Thyroid gland (tissue), 4 donors: ENCODE measurements at places on chromosomes 16 and 17. TPM values are rescaled to one million over a fixed set of nuclear protein-coding genes. Genes with fewer than 3 reads are reported as not detected.

The CRYBA1 gene
- not detected for total RNA-seq

DNA sequence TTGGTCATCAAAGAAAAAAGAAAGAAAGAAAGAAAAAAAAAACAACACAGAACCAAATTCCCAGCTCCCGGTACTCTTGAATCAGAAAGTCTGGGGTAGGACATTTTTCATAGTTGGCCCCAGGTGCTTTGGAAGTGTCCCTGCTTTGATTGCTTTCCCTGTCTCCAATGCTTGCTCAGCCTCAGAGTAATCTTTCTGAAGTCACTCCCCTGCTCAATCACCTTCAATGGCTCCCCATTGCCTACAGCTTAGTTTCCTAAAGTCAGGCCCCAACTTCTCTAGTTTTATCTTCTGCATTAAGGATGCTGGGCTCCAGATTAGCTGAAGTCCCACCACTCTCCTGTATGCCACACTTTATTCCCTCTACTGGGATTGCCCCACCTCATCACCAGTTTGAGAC lies 17.1 kb downstream of the CNGB1 start:
- no peak for DNase-seq

- DNase-seq = no peak
These were observed 10.2 kb downstream of the TAX1BP3 start for GRCh38 chr17:3657874-3658783.

GRCh38 chr16:12535535-12536411 lies 267.9 kb downstream of the CPPED1 start:
- no peak for DNase-seq

The PHOSPHO1 gene
- total RNA-seq = not detected

The SLFN12 gene
- 16.3 TPM for total RNA-seq

DNA sequence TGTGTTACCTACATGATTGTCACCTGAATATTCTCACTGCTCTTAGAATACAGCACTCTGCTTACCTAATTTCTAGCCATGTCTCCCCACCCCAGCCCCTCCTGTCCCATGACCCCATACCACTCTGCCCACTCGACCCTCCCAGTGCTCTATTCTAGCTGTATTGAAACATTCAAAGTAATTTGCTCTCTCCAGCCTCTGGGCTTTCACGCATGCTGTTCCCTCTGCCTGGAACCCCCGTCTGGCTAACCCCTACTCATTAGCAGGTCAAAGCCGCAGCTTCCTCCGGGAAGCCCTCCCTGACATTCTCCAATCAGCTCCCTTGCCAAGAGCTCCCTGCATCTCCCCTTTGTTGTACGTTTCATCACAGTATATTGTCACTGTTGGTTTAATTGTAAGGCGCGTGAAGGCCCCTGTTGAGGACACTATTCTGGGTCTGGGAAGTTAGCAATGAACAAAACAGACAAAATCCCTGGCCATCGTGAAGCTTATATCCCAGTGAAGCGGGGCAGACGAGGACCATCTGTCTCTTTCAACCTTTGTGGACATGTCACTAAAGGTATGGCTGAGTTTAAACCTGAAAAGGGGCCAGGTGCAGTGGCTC lies 72.3 kb upstream of the LHX1 start:
- no peak for DNase-seq

DNA sequence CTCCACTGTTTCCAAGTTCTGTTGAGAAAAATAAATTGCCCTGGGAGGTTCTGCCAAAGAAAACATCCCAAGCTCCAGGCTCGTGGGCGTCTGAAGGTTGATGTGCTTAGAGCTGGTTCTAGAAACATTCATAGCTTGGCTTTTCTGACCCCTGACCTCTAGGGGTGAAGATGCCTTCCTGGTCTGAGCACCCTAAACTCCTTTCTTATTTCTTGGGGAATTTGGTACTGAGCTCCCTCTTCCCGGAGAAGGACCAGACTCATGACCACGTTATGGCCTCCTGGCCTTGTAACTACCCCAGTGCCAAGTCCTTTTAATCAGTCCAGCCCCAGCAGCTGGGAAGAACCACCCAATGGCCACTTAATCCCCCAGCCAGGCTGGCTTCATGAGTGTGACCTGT lies 66.4 kb downstream of the MYH11 start:
- DNase-seq = no peak

DNA sequence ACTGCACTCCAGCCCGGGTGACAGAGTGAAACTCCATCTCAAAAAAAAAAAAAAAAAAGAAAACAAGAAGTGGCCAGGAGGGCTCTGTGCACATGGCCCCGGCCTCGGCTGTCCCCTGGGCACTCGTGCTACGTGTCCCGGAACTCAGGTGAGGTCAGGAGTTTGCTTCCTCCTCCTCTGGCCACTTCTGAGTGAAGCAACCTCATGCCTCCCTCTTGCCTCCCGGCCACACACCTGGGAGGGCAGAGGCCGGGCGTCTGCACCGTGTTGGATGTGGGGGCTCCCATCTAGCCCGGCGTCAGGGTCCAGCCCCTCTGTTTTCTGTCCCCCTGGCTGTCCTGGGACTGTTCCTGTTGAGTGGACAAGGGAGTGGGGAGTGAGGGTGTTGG lies 22.2 kb downstream of the ASPSCR1 start:
- peak; percentile 55 for DNase-seq

DNA sequence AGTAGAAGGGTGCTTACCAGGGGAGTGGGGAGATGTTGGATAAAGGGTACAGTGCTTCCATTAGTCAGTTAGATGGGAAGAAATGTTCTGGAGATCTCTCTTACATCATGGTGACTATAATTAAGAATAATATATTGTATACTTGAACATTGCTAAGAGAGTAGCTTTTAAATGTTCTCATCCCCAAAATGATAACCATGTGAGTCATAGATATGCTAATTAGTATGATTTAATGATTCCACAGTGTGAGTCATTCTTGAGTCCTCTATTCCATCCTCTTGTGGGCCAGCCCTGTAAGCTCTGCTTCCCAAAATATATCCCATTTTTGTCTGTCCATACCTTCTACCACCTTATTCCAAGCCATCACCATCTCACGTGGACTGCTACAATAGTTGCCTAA lies 80.6 kb upstream of the CDH11 start:
- DNase-seq = no peak

The HOXB5 gene
- 0.11 TPM for total RNA-seq
